Left renal pelvis (tissue), 4 donors: ENCODE measurements at places on chromosomes 6 and 20. TPM values are rescaled to one million over a fixed set of nuclear protein-coding genes. Genes with fewer than 3 reads are reported as not detected.

MRAP2 gene
- 3.5 TPM for polyA plus RNA-seq

FAM217A gene
- polyA plus RNA-seq, result 3.5 TPM

PLAGL2 gene
- 22.2 TPM for polyA plus RNA-seq

RFX6 gene
- polyA plus RNA-seq, result not detected

CST9L gene
- not detected for polyA plus RNA-seq

PTCHD4 gene
- 2.1 TPM for polyA plus RNA-seq

POPDC3 gene
- polyA plus RNA-seq, result 0.22 TPM

- no peak for DNase-seq
These were observed 85.4 kb upstream of the MYLIP start for GRCh38 chr6:16043171-16044135.

- no peak for DNase-seq
These were observed 6.4 kb downstream of the POLR1C start for GRCh38 chr6:43523284-43523683.

GRCh38 chr20:3677733-3678132 lies 4.1 kb downstream of the ADAM33 start:
- no peak for DNase-seq

GRCh38 chr6:151112130-151112529 lies 127.6 kb upstream of the AKAP12 start:
- DNase-seq, result no peak

DNA sequence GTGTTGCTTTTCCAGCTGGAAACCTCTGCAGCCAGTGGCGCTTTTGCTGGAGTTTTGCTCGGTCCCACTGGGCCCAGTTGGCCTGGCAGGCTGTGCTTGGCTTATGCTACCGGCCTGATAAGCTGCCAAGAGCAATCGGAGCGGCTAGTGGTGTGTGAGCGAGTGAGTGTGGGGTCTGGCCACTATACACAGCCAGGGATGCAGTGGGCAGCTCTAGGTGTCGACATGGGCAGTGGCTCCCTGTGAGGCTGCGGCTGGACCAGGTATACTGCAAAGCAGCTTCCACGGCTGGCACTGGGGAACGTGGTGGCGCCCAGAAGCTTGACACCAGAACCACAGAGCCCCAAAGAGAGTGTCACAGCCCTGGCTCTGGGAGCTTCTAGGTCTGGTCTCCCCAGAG lies 996.5 kb downstream of the GRIK2 start:
- no peak for DNase-seq

DNA sequence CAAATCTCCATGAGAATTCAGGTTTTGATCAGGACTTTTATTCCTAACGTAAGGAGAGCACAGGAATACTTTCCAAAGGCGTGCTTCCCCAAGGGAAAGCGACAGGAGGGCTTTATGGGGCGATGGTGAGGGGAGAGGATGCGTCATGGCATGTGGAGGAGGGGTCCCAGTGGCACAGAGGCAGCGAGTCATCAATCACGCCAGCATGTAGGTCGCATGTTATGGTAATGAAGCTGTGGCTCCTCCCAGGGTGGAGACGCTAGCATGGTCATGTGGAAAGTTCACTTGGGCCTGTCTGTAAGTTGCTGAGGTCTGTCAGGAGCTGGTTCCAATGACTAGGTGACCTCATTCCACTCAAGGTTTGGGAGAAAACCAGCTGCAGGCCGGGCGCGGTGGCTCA lies 35.3 kb upstream of the PAX1 start:
- DNase-seq, result no peak

- no peak for DNase-seq
These were observed 42.4 kb downstream of the ALDH5A1 start for GRCh38 chr6:24537082-24537699.

GRCh38 chr6:141326426-141326825 lies 806.3 kb upstream of the GJE1 start:
- no peak for DNase-seq

- DNase-seq, result no peak
These were observed 86.2 kb downstream of the VEGFA start for GRCh38 chr6:43856005-43856765.

DNA sequence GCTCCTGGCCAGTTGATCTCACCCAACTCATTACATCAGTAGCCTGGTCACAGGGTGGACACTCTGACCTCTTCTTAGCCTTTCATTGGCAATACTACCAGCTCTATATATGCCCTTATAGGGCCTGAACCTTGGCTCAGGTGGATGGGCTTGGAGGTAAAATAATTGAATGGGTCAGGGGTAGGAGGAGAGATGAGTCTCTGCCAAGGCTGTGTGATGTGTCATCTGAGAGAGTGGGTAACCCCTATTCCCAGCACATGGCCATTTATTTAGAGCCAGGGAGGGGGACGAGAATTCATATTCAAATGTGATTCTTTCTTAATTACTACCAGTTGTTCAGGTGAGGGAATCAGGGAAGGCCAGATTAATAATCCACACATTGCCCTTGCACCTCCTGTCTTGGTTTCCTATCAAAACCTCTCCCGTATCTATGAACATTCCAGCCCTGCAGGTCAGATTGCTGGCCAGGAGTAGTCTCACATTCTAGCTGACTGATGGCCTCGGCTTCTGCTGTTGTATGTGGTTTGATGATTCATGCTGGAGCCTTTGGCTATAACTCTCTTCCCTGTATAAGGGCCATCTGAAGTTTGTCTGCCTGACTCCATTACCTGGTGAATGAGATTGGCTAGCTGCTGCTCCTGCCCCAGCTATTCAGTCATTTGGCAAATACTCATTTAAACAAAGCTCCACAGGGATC lies 13.4 kb downstream of the C20orf173 start:
- no peak for DNase-seq

DNA sequence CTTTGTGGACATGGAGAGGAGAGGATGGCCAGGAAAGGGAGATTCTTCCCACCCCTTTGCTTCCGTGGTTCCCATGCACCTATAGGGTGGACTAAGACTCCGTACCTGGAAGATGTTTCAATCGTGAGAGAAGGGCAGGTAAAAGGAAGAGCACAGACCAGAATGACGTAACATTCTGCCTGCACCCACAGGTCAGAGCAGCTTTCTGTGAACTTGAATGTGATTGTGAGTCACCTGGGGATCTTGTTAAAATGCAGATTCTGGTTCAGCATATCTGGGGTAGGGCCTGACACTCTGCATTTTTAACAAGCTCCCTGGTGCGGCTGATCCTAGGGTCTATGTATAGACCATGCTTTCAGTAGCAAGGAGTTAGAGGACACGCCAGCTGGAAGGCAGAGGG lies 164.1 kb upstream of the SGK1 start:
- DNase-seq, result no peak

GRCh38 chr6:15380351-15380750 lies 134.5 kb downstream of the JARID2 start:
- DNase-seq, result no peak

DNA sequence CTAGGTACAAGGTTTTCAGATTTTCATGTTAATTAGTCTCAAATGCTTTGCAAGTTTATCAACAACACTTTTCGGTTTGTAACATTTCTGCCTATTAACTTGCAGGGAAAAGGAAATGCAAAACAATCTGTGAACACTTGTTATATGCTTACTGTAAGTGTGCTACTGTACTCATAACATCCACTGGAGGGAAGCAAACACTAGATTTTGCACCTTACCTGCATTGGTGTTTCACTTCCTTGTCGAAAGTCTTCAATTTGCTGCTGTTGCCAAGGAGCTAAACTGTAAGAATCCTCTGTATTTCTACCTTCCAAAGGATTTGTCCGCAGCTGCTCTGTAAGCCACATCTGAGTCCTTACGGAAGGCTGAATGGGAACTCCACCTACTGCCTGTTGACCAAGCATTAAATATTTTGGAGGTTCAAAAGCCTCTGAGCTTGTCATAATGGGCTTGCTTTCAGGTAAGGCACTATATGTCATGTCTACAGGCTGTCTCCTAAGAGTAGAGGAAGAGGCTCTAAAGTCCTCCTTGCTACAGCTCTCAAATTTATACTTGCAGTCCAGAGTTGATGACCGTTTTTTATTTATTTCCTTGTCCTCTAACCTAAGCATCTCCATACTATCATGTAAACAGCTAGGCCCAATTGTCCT lies 17.3 kb downstream of the PLN start:
- DNase-seq, result no peak

- DNase-seq, result no peak
These were observed 17.1 kb downstream of the NAPB start for GRCh38 chr20:23404196-23404595.

- no peak for DNase-seq
These were observed 77.2 kb downstream of the PPP1R3G start for GRCh38 chr6:5162355-5162754.

- no peak for DNase-seq
These were observed 30.8 kb upstream of the FILIP1 start for GRCh38 chr6:75524322-75524972.

- DNase-seq, result no peak
These were observed 34.6 kb downstream of the FKBP1C start for GRCh38 chr6:63245909-63246308.

DNA sequence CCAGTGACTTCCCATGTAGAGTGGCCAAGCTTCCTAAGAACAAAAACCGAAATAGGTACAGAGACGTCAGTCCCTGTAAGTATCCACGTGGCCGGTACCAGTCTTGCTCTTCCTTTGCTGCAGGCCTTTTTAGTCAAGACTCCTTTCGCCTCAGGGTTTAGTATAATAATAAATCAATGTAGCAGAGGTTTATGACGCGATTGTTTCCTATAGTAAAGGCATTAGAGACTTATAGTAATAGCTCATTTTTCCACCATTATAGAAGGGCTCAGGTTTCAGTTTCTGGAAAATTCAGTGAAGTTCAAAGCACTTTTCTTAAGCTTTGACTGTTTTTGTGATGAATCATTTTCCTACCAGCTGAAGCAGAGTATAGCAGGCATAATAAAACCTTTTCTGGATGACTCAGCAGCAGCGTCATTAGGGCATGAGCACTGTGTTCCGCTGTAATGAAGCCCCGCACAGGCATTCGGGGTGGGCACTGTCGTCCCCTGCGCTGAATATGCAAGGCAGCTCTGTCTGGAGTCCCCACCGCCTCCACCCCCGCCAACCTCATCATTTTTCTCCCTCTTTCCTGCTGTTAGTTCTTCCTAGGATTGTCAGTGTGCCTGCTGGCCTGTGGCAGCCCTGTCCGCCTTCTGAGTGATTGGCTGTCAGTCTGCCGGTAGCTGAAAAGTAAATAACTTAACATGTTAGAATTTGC lies 51.3 kb downstream of the PTPN1 start:
- no peak for DNase-seq

DNA sequence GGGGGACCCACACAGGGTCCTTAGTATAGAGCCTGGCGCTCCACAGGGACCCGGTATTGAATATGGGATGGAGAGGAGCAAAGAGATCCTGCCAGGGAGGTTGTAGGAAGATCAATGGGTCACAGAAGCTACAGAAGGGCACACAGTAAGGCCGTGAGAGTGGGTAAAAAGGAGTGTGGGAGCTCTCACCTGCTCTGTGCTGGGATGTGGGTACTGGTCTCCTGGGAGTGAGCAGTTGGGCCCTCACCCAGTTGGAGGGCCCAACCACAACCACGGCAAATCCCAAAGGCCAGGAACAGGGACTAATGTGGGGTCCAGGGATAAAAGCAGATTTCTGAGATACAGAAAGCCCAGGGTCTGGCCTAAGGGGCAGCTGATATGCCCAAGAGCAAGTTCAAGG lies 73.4 kb upstream of the RNF24 start:
- DNase-seq, result no peak
